Smooth muscle cell of bladder (primary cell): ENCODE measurements at places on chromosomes 4 and X. TPM values are rescaled to one million over a fixed set of nuclear protein-coding genes. Genes with fewer than 3 reads are reported as not detected.

The PDZD11 gene
- total RNA-seq = 37.8 and 40.5 TPM in 2 replicates

The ARHGAP36 gene
- not detected in 2 replicates for total RNA-seq

The PRR32 gene
- not detected in 2 replicates for total RNA-seq

The CNGA2 gene
- total RNA-seq = not detected in 2 replicates

The MSANTD1 gene
- 0.14 and 0.74 TPM in 2 replicates for total RNA-seq
